ENCODE measurements at places on chromosomes 11 and 22.

GRCh38 chr11:86990031-86990430, 34.8 kb upstream of the FZD4 start:
- DNase-seq = no peak

GRCh38 chr22:29306835-29307595, 565 bp downstream of the GAS2L1 start:
- peak; percentile 37 for DNase-seq

GRCh38 chr11:88418508-88418907, 81.0 kb upstream of the CTSC start:
- DNase-seq = no peak

DNA sequence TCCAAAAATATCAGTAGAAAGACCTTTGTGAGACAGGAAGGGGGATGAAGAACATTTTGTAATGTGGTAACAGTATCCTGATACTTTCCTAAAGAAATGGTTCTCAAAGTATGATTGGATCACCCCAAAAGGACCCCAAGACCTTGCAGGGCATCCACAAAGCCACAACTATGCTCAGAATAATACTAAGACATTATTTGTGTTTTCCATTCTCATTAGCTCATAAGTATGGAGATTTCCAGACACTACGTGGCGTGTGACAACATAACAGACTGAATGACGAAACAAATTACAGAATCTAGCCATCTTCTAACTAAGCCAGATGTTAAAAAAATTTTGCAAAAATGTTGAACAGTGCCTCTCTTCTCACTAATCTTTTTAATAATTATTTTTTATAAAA, 24.9 kb downstream of the CHEK2 start:
- no peak for DNase-seq
